Activated CD4-positive, alpha-beta memory T cell treated with anti-CD3 and anti-CD28 coated beads for 36 hours (primary cell): ENCODE measurements at places on chromosomes 1 and 21.

- no peak overlapping the region for H3K27ac ChIP-seq
- H3K27me3 ChIP-seq: no peaks in the 10 kb centered on the region
- no peaks in the 10 kb centered on the region for H3K4me1 ChIP-seq
- no peak overlapping the region for H3K4me3 ChIP-seq
- DNase-seq: no peak
- no peaks in the 10 kb centered on the region for H3K36me3 ChIP-seq
These were observed 101.7 kb downstream of the ESRRG start for GRCh38 chr1:216621536-216621935.

- no peak overlapping the region for H3K4me3 ChIP-seq
- DNase-seq: no peak
- no peak overlapping the region for H3K27ac ChIP-seq
- H3K27me3 ChIP-seq: no peaks in the 10 kb centered on the region
- no peaks in the 10 kb centered on the region for H3K36me3 ChIP-seq
- no peaks in the 10 kb centered on the region for H3K4me1 ChIP-seq
These were observed 31.0 kb downstream of the NCAM2 start for GRCh38 chr21:21029164-21029563.

DNA sequence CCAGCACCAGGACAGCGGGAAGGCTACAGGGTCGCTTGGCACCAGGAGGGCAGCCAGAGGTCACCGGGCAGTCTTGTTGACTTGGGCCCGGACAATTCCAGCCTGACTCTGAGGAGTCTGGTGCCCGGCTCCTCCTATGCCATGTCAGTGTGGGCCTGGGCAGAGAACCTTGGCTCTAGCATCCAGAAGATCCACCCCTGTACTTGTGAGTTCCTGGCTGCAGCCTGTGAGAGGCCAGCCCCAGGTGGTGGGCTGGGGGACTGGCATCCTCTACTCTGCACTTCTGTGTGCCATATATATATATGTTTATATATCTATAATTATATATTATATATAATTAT is 11.6 kb upstream of the PTPN7 start:
- H3K36me3 ChIP-seq: no peaks in the 10 kb centered on the region
- no peaks in the 10 kb centered on the region for H3K27me3 ChIP-seq
- H3K4me1 ChIP-seq: peaks cover 6% of the 10 kb centered on the region
- no peak for DNase-seq
- no peak overlapping the region for H3K27ac ChIP-seq

DNA sequence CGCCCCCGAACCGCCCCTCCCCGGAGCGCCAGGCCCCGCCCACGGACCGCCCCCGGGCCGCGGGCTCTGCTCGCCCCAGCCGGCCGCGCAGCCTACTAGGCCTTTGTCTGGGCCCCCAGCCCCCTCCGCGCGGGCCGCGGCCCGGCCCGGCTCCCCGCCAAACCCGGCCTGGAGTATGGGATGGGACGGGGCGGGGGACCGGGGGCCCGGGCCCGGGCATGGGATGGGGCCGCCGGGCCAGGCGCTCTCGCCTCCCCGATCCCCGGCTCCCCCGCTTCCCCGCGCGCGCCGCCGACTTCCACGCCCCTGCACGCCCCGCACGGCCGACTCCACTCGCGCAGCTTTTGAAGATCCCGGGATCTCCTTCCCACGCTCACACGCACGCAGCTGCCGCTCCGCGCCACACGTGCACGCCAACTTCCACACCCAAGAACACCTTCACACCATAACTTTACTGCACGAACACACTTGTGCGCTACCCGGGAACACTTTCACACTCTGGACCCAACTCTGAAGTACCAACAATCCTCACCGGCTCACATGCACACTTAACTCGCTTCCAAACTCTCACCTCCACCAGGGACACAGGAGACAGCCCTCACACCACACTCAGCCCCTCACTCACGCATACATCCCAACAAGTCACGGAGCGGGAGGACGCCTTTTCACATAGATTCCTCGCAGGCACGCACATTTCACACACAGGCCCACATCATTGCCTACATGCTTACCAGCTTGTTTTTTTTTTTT is 437 bp upstream of the HSPG2 start:
- peak overlapping the region; percentile 73 for H3K4me3 ChIP-seq
- H3K36me3 ChIP-seq: no peaks in the 10 kb centered on the region
- H3K27me3 ChIP-seq: peaks cover 12% of the 10 kb centered on the region
- H3K4me1 ChIP-seq: peaks cover 13% of the 10 kb centered on the region

GRCh38 chr21:24148461-24148860 is 1458.8 kb downstream of the MRPL39 start:
- no peak overlapping the region for H3K4me3 ChIP-seq
- DNase-seq: no peak
- no peaks in the 10 kb centered on the region for H3K27me3 ChIP-seq
- no peaks in the 10 kb centered on the region for H3K36me3 ChIP-seq
- no peak overlapping the region for H3K27ac ChIP-seq
- H3K4me1 ChIP-seq: no peaks in the 10 kb centered on the region

DNA sequence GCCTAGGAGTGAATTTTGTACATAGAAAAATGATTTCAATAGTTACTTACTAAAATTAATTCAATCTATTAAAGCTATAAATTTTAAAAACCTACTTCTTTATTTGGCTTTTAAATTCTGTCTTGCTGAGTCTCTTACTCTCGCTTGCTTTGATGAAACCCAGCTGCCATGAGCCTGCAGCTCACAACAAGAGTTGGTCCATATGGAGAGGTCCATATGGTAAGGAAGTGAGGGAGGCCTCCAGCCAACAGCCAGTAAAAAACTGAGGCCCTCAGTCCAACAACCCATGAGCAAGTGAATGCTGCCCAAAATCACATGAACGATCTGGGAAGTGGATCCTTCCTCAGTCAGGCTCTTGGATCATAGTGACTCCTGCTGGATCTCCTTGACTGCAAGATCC is 89.9 kb upstream of the CXADR start:
- no peak overlapping the region for H3K4me3 ChIP-seq
- H3K27ac ChIP-seq: no peak overlapping the region
- no peaks in the 10 kb centered on the region for H3K36me3 ChIP-seq
- peaks cover 1% of the 10 kb centered on the region for H3K27me3 ChIP-seq
- DNase-seq: no peak
- no peaks in the 10 kb centered on the region for H3K4me1 ChIP-seq

- no peak overlapping the region for H3K27ac ChIP-seq
- peaks cover 12% of the 10 kb centered on the region for H3K27me3 ChIP-seq
- DNase-seq: no peak
- H3K36me3 ChIP-seq: no peaks in the 10 kb centered on the region
These were observed 292.9 kb upstream of the DUSP10 start for GRCh38 chr1:222034790-222035189.
